ENCODE measurements at places on chromosomes 7 and 10. TPM values are rescaled to one million over a fixed set of nuclear protein-coding genes. Genes with fewer than 3 reads are reported as not detected.

DNA sequence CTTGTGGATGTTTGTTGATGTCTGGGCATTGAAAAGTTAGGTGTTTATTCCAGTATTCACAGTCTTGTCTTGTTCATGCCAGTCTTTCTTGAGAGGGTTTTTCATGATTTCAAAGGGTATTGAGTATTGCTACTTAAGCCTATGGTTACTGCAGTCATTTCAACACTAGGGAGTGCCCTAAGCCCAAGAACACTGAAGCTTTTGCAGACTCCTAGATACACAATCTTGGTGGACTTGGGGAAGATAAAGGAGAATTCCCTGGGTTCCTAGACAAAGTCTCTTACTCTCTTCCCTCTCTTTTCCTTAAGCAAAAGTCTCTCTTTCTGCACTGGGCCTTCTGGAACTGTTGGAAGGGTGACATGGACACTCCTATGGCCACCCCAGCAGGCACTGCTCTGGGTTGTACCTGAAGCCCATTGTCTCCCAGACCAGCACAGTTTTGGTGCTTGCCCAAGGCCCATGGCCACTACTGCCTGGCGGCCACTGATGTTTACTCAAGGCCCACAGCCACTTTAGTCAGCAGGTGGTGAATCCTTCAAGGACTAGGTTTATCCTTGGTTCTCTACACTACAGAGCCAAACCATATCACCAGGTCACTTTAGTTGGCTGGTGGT, 24.9 kb downstream of the SAMD9 start:
- no peak for DNase-seq

- DNase-seq = no peak
Observed at GRCh38 chr7:47945261-47946015, 2.8 kb downstream of the PKD1L1 start.

GPRIN2 gene
- 10.7 TPM for polyA plus RNA-seq

- no peak for DNase-seq
Observed at GRCh38 chr10:66505003-66505657, 420.7 kb upstream of the LRRTM3 start.

DBF4 gene
- 15.5 TPM for polyA plus RNA-seq

DNA sequence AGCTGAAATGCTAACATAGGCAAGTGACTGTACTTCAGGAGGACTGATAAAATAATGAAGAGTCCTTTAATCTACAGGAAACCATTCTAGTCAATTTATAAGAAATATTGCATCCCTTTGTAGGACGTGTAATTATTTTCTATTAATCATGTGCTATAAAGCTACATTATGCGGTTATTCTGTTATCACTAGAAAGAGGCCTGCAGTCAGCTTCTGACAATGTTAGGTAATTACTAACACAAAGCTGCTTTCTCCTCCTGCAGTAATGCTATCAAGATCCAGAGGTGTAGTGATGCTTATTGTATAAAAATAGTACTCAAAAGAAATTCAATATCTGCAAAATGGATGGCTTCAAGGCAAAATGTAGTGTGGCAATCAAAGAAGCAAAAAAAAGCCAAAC, 191.1 kb downstream of the SKAP2 start:
- no peak for DNase-seq

All from spinal cord (tissue), 10 donors.